ENCODE measurements at places on chromosomes 1 and 21. TPM values are rescaled to one million over a fixed set of nuclear protein-coding genes. Genes with fewer than 3 reads are reported as not detected.

DNA sequence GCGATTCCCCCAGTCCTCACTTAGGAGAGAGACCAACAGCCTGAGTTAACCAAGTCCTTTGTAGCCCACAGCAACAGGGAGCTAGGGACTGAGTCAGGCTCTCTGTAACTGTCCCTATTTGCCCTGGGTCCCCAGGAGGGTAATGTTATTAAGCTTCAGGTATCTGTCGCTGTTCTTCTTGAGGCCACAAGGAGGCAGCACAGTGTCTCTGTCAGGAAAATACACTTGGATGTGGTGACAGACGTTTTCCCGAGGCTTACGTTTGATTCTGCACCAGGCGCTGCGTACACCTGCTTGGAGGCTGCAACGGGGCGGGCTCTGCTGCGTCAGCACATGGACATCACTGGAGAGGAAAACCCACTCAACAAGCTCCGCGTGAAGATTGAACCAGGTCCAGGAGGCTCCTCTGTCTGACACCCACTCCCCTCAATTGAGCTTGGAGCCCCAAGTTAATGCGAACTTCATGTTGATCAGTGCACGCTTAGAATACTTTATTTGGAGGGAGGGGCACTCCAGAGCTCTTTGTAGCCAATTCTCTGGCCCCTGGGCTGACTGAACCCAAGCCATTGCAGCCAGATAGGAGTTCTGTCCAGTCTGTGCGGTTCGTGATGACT, 10.7 kb upstream of the ELF3 start:
- H3K4me1 ChIP-seq = no peaks in the 10 kb centered on the region
- peaks cover 19% of the 10 kb centered on the region for H3K36me3 ChIP-seq
- no peak overlapping the region for H3K27ac ChIP-seq
- no peak overlapping the region for H3K4me3 ChIP-seq

- no peak overlapping the region for H3K4me3 ChIP-seq
- no peaks in the 10 kb centered on the region for H3K27me3 ChIP-seq
- DNase-seq = no peak
- H3K27ac ChIP-seq = no peak overlapping the region
- H3K4me1 ChIP-seq = no peaks in the 10 kb centered on the region
These were observed 19.8 kb upstream of the GBP3 start for GRCh38 chr1:89042491-89042890.

- no peaks in the 10 kb centered on the region for H3K36me3 ChIP-seq
- peaks cover 54% of the 10 kb centered on the region for H3K4me1 ChIP-seq
- 0 out of 2 replicates have a peak within 1 kb of the TSS, but pooled peaks have one; percentile 27 for H3K27ac ChIP-seq
- no peaks in the 10 kb centered on the region for H3K27me3 ChIP-seq
These were observed at the start of the genes ADORA3 and TMIGD3 for GRCh38 chr1:111503585-111504060. ADORA3 (minus strand) TSS chr1:111503633; CDS start chr1:111503354, 279 bp downstream. TMIGD3 (minus strand) TSS chr1:111503633; CDS start chr1:111503354, 279 bp downstream.

GRCh38 chr1:232292239-232292638, 337.7 kb downstream of the SIPA1L2 start:
- no peaks in the 10 kb centered on the region for H3K36me3 ChIP-seq
- no peaks in the 10 kb centered on the region for H3K4me1 ChIP-seq
- H3K27ac ChIP-seq = no peak overlapping the region
- H3K27me3 ChIP-seq = peaks cover 6% of the 10 kb centered on the region

GRCh38 chr1:31939484-31940329, 1.5 kb upstream of the PTP4A2 start:
- H3K4me3 ChIP-seq = peak overlapping the region; percentile 7
- peak; percentile 87 for DNase-seq
- no peaks in the 10 kb centered on the region for H3K36me3 ChIP-seq
- H3K27ac ChIP-seq = no peak overlapping the region

- DNase-seq = no peak
- H3K27ac ChIP-seq = no peak overlapping the region
- no peaks in the 10 kb centered on the region for H3K36me3 ChIP-seq
- H3K4me1 ChIP-seq = no peaks in the 10 kb centered on the region
- no peak overlapping the region for H3K4me3 ChIP-seq
These were observed 23.5 kb downstream of the TMEM51 start for GRCh38 chr1:15176898-15177665.

GRCh38 chr1:209458921-209459320, 124.6 kb upstream of the CAMK1G start:
- no peaks in the 10 kb centered on the region for H3K27me3 ChIP-seq
- H3K4me3 ChIP-seq = no peak overlapping the region
- H3K27ac ChIP-seq = no peak overlapping the region

DNA sequence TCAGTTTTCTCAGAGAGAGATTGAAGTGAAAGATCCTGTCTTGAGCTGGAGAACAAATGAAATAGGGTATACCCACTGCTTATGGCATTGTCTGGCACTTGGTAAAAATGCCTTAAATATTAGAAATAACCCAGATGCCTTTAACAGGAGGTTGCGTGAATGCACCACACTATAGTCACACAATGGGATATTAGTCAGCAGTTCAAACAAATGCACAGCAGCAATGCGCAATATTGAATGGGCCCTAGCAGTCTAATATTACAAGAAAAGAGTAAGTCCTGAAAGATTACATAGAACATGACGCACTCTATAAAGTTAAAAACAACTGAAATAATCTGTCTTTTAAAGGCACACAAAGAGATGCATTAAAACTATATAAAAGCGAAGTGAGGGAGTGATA, 161.1 kb downstream of the EDEM3 start:
- DNase-seq = no peak
- H3K27ac ChIP-seq = no peak overlapping the region
- H3K4me1 ChIP-seq = no peaks in the 10 kb centered on the region
- H3K4me3 ChIP-seq = no peak overlapping the region
- no peaks in the 10 kb centered on the region for H3K36me3 ChIP-seq

DNA sequence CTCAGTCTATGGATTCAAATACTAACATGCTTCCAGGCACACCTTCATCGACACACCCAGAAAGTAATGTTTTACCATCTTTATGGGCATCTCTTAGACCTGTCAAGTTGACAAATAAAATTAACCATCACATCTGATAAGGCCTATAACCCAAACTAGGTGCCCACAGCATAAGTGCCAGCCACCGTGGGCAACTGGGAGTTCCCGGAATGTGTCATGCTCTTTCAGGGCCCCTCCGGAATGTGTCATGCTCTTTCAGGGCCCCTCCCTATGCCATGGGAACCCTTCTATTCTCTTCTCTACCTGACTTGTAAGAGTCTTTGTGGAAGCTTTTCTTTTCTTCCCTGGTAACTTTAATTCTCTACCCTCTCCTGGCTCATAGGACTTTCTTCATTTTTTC, 26.6 kb downstream of the KRTAP24-1 start:
- no peak for DNase-seq
- H3K27me3 ChIP-seq = no peaks in the 10 kb centered on the region
- H3K27ac ChIP-seq = no peak overlapping the region

GRCh38 chr1:200767321-200767720, 28.6 kb downstream of the CAMSAP2 start:
- H3K4me1 ChIP-seq = no peaks in the 10 kb centered on the region
- DNase-seq = no peak
- no peak overlapping the region for H3K4me3 ChIP-seq
- H3K36me3 ChIP-seq = peaks cover 72% of the 10 kb centered on the region
- H3K27me3 ChIP-seq = no peaks in the 10 kb centered on the region

GRCh38 chr1:221736714-221737113, 5.2 kb downstream of the DUSP10 start:
- H3K4me1 ChIP-seq = peaks cover 19% of the 10 kb centered on the region
- no peaks in the 10 kb centered on the region for H3K36me3 ChIP-seq
- H3K4me3 ChIP-seq = no peak overlapping the region
- no peak overlapping the region for H3K27ac ChIP-seq
- no peaks in the 10 kb centered on the region for H3K27me3 ChIP-seq
- DNase-seq = no peak

DNA sequence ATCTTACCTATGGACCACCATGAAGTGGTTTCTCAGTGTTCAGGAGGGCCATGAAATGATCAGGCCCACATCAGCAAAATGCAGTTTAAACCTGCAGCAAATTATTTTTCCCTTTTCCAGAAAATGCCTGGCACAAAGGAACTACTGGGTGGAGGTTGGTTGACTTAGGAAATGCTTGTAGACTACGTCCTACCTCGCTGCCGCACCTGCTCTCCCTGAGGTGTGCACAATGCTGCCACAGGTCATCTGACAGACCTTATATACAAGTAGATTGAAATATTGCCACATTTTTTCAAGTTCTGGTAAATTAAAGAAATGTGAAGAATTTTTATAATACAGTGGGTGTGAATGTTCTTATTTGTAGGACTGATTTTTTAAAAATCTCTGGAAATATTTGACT, 166.7 kb upstream of the PDE4B start:
- DNase-seq = no peak
- H3K4me3 ChIP-seq = no peak overlapping the region
- H3K36me3 ChIP-seq = no peaks in the 10 kb centered on the region
- H3K4me1 ChIP-seq = no peaks in the 10 kb centered on the region

DNA sequence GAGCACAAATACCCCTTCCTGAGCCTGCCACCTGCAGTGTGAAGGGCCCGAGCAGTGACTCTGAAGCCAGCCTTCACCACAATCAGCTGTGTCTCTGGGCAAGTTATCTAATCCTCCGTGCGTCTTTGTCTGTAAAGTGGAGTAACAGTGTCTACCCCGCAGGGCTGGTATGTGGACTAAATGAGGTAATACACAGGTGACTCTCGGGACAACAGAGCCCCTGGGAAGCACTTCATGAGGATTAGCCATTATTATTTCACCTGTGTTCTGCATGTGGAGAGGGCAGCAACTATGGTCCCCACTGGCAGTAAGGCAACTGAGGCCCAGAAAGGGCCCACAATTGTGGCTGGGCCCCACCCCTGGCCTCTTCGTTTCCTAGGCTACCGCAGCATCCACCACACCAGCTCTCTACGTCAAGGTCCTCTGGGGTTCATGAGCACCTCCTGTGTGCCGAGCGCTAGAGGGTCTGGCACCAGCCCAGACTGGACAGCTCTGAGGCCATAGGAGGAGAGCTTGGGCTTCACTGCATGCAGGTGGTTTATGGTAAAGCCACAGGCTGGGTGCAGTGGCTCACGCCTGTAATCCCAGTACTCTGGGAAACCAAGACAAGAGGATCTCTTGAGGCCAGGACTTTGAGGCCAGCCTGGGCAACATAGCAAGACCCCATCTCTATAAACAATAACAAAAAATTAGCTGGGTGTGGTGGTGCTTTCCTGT, 41.3 kb upstream of the LRP8 start:
- H3K27me3 ChIP-seq = no peaks in the 10 kb centered on the region
- no peaks in the 10 kb centered on the region for H3K36me3 ChIP-seq
- peaks cover 7% of the 10 kb centered on the region for H3K4me1 ChIP-seq
- no peak overlapping the region for H3K4me3 ChIP-seq
- DNase-seq = no peak

DNA sequence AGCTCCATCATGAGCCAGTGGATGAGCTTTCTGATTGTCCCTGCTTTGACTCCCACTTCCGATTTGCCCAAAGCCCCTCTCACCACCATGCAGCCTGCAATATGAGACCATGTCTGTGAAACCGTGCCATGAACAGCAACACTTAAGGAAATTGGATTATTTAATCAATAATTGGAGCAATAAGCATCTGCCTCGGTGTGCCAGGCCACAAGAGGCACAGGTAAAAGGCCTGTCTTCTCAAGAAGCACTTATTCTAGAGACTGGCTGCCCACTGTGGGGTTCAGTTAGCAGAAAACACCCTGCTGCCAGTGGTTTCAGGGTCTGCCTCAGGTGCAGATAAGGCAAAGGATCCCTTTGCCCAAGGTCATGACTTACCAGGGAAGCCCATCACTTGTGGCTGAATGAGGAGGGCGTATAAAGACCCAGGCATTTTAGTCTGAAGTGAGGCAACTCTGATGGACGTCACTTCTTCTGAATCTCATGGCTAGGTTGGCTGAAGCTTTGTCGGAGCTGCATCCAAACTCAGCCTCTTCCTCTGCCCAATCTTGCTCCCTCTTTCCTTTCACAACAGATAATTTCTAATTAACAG, 7.1 kb upstream of the CHI3L2 start:
- H3K4me3 ChIP-seq = peak overlapping the region; percentile 46
- H3K4me1 ChIP-seq = peaks cover 81% of the 10 kb centered on the region
- peak overlapping the region; percentile 96 for H3K27ac ChIP-seq
- H3K36me3 ChIP-seq = no peaks in the 10 kb centered on the region

DNA sequence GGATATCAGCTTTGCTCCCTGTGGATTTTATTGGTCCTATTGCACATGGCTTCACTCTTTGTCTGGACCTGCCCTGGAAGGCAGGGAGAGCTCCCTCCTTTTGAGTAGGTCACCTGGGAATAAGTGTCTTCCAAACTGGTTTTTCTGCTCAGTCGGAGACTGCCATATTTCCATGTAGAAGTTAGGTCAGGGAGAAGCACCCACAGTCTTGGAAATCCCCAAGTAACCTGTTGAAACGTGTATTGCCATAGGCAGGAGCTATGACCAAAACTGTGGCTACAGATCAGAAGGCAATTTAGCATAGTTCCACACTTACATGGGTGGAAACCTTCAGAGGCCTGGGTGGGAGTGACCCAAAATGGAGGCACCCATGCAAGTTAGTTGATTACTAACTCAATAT, 3.5 kb upstream of the GNG12 start:
- H3K27me3 ChIP-seq = no peaks in the 10 kb centered on the region
- peaks cover 8% of the 10 kb centered on the region for H3K4me1 ChIP-seq
- DNase-seq = no peak

- no peak overlapping the region for H3K27ac ChIP-seq
- no peaks in the 10 kb centered on the region for H3K36me3 ChIP-seq
- no peak overlapping the region for H3K4me3 ChIP-seq
- no peaks in the 10 kb centered on the region for H3K27me3 ChIP-seq
- no peaks in the 10 kb centered on the region for H3K4me1 ChIP-seq
- no peak for DNase-seq
These were observed 38.6 kb downstream of the LHX4 start for GRCh38 chr1:180268556-180269075.

GRCh38 chr1:30380625-30380984, 342.8 kb downstream of the MATN1 start:
- no peak overlapping the region for H3K27ac ChIP-seq
- peaks cover 3% of the 10 kb centered on the region for H3K4me1 ChIP-seq
- H3K4me3 ChIP-seq = no peak overlapping the region

- H3K36me3 ChIP-seq = no peaks in the 10 kb centered on the region
- H3K4me1 ChIP-seq = peaks cover 4% of the 10 kb centered on the region
- H3K4me3 ChIP-seq = no peak overlapping the region
- no peak overlapping the region for H3K27ac ChIP-seq
- no peaks in the 10 kb centered on the region for H3K27me3 ChIP-seq
These were observed 28.7 kb downstream of the COL6A2 start for GRCh38 chr21:46126309-46127238.

GRCh38 chr1:24921412-24921811, 8.7 kb downstream of the RUNX3 start:
- H3K27ac ChIP-seq = no peak overlapping the region
- peaks cover 35% of the 10 kb centered on the region for H3K36me3 ChIP-seq
- H3K4me3 ChIP-seq = no peak overlapping the region
- H3K27me3 ChIP-seq = no peaks in the 10 kb centered on the region
- DNase-seq = no peak

Gene TCHH
- not detected for total RNA-seq

Gene FCRL2
- total RNA-seq = 136 TPM

Gene KLHL17
- total RNA-seq = 13.9 TPM

Gene CROCC
- 29.1 TPM for total RNA-seq

Gene FYB2
- total RNA-seq = not detected

Gene RUNX3
- total RNA-seq = 35.2 TPM

Gene FAM72D
- total RNA-seq = 9.5 TPM

Gene NR1I3
- total RNA-seq = not detected
